ENCODE measurements at places on chromosomes 2 and 18. TPM values are rescaled to one million over a fixed set of nuclear protein-coding genes. Genes with fewer than 3 reads are reported as not detected.

DNA sequence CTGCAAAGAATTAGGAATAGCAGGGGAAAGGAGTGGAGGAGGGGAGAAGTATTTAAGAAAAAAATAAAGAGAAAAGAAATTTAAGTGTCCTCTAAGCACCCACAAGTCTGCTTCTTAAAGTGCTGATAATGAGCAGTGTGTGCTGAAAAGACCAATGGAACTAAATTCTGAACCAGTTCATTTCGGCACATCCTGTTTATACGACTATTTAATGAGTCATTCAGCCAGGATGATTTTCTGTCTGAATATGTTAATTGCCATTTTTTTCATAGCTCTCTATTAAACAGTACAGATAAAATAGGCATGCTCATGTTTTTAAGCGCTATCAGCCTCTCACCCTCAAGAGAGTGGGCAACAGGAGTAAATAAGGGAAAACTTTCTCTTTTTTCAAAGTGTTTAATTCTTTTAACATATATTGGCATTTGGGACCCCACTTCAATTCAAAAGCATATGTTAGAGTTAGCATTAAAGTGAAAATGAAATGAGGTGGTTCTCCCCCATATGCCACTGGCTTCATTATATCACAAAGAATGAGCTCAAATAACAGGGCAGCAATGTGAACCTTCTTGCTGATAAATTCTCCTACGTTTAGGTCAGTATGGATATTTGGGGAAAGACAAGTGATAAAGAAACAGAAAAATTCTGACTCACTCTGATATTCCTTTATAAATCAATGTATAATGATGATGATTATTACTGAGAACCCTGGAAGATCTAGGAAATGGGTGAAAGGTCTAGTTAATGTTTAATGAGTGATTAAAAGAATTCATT, 87.5 kb downstream of the TCF4 start:
- peaks cover 37% of the 10 kb centered on the region for H3K4me1 ChIP-seq
- peak; percentile 89 for DNase-seq

GRCh38 chr18:56161566-56162260, 476.7 kb downstream of the TXNL1 start:
- H3K27ac ChIP-seq: no peak overlapping the region
- no peak overlapping the region for H3K4me3 ChIP-seq
- no peak for DNase-seq
- H3K4me1 ChIP-seq: 0 out of 2 replicates have a peak, but pooled peaks cover 2% of the 10 kb centered on the region
- H3K36me3 ChIP-seq: no peaks in the 10 kb centered on the region

- no peaks in the 10 kb centered on the region for H3K36me3 ChIP-seq
- H3K27ac ChIP-seq: no peak overlapping the region
- H3K27me3 ChIP-seq: peaks cover 11% of the 10 kb centered on the region
Observed at GRCh38 chr2:131431336-131431735, 44.6 kb upstream of the TUBA3D start.

- DNase-seq: peak; percentile 51
- H3K27ac ChIP-seq: no peak overlapping the region
- no peaks in the 10 kb centered on the region for H3K36me3 ChIP-seq
- no peaks in the 10 kb centered on the region for H3K27me3 ChIP-seq
Observed at GRCh38 chr2:9135822-9136558, 70.6 kb upstream of the ASAP2 start.

- no peak for DNase-seq
- no peak overlapping the region for H3K4me3 ChIP-seq
- H3K4me1 ChIP-seq: peaks cover 5% of the 10 kb centered on the region
- no peaks in the 10 kb centered on the region for H3K36me3 ChIP-seq
- H3K27me3 ChIP-seq: no peaks in the 10 kb centered on the region
- no peak overlapping the region for H3K27ac ChIP-seq
Observed at GRCh38 chr2:196266855-196267254, 95.5 kb upstream of the STK17B start.

DNA sequence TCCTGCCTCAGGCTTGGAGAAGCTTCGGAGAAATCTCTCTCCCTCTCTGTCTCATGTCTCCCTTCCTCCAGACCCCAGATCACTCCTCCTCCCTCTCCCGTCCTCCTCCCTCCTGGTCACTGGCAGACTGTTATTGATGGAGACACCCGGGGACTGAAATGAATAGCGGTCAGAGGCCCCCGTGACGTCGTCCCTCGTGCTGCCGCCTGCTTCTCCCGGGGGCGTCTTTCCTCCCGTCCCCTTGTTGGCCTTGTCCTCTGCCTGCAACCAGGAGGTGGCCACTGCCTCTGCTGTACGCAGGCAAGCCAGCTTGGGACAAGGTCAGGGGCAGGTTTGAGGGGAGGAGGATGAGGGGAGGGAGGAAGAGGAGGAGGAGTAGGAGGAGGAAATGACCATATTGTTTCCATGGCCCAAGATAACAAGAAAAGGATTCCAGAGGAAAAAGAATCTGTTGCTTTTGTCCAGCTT, 78.2 kb downstream of the CELF4 start:
- no peak overlapping the region for H3K27ac ChIP-seq
- no peaks in the 10 kb centered on the region for H3K4me1 ChIP-seq
- DNase-seq: no peak
- no peak overlapping the region for H3K4me3 ChIP-seq
- H3K36me3 ChIP-seq: no peaks in the 10 kb centered on the region

DNA sequence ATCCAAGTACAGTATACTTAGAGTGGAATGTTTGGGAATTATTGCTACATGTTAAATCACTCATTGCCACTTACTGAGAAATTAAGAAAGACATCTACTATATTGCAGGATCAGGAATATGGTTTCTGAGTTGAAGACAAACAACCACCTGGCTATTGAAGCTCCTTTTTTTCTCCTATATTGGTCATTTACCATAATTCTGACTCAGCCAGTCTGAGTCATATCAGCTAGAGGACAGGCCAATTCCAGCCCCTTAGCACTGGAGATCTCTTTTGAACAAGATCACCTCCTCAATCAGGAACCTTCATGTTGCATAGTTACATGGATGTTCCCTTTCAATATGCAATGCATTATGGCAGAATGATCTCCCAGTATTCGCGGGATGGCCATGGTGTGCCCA, 42.7 kb upstream of the CDH19 start:
- H3K4me1 ChIP-seq: no peaks in the 10 kb centered on the region
- H3K27me3 ChIP-seq: no peaks in the 10 kb centered on the region
- no peak overlapping the region for H3K27ac ChIP-seq
- no peak for DNase-seq
- no peaks in the 10 kb centered on the region for H3K36me3 ChIP-seq

DNA sequence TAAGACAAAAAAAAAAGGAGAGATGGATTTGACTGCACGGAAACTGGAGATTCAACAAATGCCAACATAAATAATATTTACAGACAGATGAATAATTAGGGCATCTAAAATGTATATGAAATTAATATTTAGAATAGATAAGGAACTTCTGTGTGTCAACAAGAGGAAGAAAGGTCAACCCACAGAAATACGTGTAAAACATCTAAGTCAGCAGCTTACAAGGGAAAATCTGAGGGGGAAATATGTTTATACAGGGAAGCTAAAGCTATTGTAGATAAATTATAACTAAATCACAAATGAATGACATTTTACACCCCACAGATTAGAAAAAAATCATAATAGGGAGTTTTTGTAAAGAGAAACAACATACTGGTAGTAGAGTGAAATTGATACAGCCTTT, 159.9 kb downstream of the PIEZO2 start:
- no peaks in the 10 kb centered on the region for H3K4me1 ChIP-seq
- no peak for DNase-seq
- H3K27me3 ChIP-seq: no peaks in the 10 kb centered on the region
- H3K36me3 ChIP-seq: no peaks in the 10 kb centered on the region
- no peak overlapping the region for H3K27ac ChIP-seq

DNA sequence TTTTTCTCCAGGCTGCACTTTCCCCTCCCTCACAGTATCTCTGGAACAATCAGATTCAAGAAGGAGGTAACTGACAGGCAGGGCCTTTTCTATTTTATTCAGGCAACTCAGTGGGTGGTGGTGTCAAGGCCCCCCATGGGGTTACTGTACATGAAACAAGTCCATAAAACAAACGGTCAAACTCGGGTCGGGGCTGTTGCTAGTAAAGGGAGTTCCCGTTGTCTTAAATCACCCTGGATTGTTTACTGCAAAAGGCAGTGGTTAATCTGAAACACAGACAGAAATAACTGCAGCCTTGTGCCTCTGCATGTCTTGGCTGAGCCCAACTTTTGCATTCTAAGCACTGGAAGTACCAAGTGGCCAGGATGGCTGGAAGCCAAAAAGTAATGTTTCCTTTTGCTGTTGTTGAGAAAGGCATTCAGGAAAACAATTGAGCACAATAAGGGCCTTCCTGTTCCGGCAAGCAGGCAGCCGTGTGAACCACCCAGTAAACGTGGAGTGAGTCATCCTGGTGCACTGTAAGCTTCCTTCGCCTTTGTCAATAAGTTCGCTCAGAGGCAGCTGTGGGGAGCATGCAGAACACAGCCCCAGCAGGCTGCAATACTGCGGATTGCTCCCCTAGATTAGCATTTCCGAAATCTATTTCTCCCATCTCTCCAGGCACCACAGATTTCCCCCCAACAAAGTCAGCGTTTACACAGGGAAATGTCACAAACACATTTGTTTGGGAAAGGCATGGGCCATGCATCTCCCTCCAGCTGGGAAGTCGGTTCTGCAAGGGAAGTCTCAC, 149.6 kb downstream of the IRS1 start:
- no peak overlapping the region for H3K4me3 ChIP-seq
- H3K4me1 ChIP-seq: peaks cover 33% of the 10 kb centered on the region
- H3K27me3 ChIP-seq: no peaks in the 10 kb centered on the region
- no peaks in the 10 kb centered on the region for H3K36me3 ChIP-seq
- H3K27ac ChIP-seq: peak overlapping the region; percentile 80

GRCh38 chr2:18439716-18440115, 120.7 kb downstream of the RDH14 start:
- no peak for DNase-seq
- peaks cover 39% of the 10 kb centered on the region for H3K4me1 ChIP-seq
- no peak overlapping the region for H3K4me3 ChIP-seq
- H3K27ac ChIP-seq: peak overlapping the region; percentile 45
- no peaks in the 10 kb centered on the region for H3K36me3 ChIP-seq

DNA sequence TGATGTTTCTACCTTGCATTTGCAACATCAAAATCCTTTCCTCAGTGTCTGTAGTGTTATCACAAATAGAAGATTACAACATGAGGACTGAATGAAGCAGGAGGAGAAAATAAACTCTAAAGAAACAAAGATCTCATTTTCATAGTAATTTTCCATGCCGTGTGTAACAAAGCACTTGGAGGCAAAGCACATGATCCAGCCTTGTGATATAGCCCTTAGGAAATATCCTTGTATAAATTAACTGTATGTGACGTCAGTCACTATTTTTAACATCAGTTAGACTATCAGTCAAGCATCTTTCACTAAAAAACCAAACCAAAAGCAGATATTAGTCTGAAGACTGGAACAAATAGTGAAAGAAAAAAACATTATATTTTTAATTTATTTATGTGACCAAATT, 492.1 kb upstream of the CNTNAP5 start:
- no peaks in the 10 kb centered on the region for H3K27me3 ChIP-seq
- no peaks in the 10 kb centered on the region for H3K36me3 ChIP-seq
- H3K27ac ChIP-seq: no peak overlapping the region
- DNase-seq: no peak
- H3K4me3 ChIP-seq: no peak overlapping the region

- H3K36me3 ChIP-seq: no peaks in the 10 kb centered on the region
- H3K4me1 ChIP-seq: peaks cover 12% of the 10 kb centered on the region
- no peaks in the 10 kb centered on the region for H3K27me3 ChIP-seq
- no peak for DNase-seq
- H3K27ac ChIP-seq: no peak overlapping the region
Observed at GRCh38 chr2:198042189-198042588, 237.8 kb downstream of the PLCL1 start.

- H3K4me1 ChIP-seq: peaks cover 13% of the 10 kb centered on the region
- H3K27me3 ChIP-seq: no peaks in the 10 kb centered on the region
- peak; percentile 25 for DNase-seq
- H3K36me3 ChIP-seq: no peaks in the 10 kb centered on the region
Observed at GRCh38 chr2:28454016-28454930, 41.6 kb upstream of the PLB1 start.

DNA sequence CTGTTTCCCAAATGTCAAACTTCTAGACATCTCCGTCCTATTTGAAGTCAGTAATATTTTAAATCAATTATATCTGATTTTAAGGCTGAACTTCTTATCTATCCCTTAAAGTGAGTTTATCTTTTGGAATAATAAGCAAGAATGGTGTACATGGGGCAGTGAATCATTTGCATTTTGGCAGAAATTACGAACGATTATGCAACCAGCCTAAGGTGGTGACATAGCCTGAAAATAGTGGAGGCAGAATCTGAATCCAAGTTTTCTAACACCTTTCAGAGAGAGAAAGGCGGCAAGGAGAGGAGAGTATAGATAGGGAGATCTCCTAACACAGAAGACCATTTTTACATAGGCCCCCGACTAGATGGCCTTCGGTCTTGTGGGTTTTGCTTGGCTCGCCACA, 10.7 kb downstream of the ZBTB14 start:
- H3K27ac ChIP-seq: no peak overlapping the region
- DNase-seq: peak; percentile 33
- H3K4me1 ChIP-seq: no peaks in the 10 kb centered on the region
- H3K27me3 ChIP-seq: no peaks in the 10 kb centered on the region

DNA sequence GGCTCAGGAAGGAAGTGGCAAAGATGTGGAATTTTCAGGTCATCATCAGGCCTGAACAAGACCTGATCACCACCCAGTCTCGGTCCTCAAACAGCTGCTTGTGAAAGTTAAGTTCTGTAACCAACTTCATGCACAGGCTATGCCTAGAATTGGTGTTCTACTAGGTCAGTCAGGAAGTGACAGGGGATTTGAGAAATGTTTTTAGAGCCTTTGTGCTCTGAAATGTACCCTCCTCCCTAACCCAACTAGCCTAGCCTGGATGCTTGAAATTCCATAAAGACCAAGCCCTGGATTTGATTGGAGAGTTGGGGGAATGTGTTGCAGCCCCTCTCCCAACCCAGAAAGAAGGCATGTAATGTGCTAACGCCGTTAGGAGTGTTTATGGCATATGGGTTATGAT, 63.3 kb downstream of the TGOLN2 start:
- no peaks in the 10 kb centered on the region for H3K27me3 ChIP-seq
- H3K27ac ChIP-seq: no peak overlapping the region
- no peak for DNase-seq

DNA sequence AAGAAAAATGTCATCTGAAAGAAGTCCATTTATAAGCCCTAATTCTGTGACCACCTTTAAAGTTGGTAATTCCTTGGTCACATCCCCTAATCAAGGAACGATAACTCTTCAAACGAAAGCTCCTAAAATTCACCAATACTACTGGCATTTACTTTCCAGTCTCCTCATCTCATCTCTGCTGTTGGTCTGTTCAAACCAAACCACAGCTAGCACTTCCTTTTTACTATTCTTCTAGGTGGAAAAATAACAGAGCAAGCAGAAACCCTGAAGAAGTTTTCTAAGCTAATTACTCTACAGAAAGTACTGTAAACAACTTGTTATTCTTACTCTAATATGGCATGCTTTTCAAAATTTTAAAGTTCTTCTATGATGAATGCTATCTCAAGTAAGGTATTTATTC, 21.6 kb downstream of the TIA1 start:
- H3K36me3 ChIP-seq: peaks cover 83% of the 10 kb centered on the region
- no peaks in the 10 kb centered on the region for H3K4me1 ChIP-seq
- no peaks in the 10 kb centered on the region for H3K27me3 ChIP-seq
- no peak for DNase-seq
- H3K4me3 ChIP-seq: no peak overlapping the region

- no peaks in the 10 kb centered on the region for H3K36me3 ChIP-seq
- H3K4me3 ChIP-seq: peak overlapping the region; percentile 90
- peak; percentile 47 for DNase-seq
- H3K27ac ChIP-seq: 0 out of 2 replicates have a peak overlapping the region, but pooled peaks have one; percentile 75
- no peaks in the 10 kb centered on the region for H3K27me3 ChIP-seq
- H3K4me1 ChIP-seq: peaks cover 25% of the 10 kb centered on the region
Observed at GRCh38 chr2:231197706-231198290, 633 bp upstream of the ARMC9 start.

TGOLN2 gene
- total RNA-seq: 96.8 TPM

HOXD13 gene
- total RNA-seq: 3.8 TPM

SERPINB13 gene
- total RNA-seq: not detected

SNORC gene
- 0.63 TPM for total RNA-seq

TFCP2L1 gene
- total RNA-seq: not detected

MARCHF4 gene
- 14.5 TPM for total RNA-seq
